ENCODE measurements at places on chromosomes 7 and 10.

GRCh38 chr7:1027242-1028043 lies 16.9 kb upstream of the GPR146 start:
- no peak for ATAC-seq

- ATAC-seq = peak; percentile 50
These were observed 40.1 kb downstream of the KCNH2 start for GRCh38 chr7:150937848-150938561.

- no peak for ATAC-seq
These were observed 25.3 kb downstream of the MAP3K8 start for GRCh38 chr10:30459283-30459682.

GRCh38 chr7:23594879-23595604 lies 2.1 kb upstream of the CCDC126 start:
- peak; percentile 84 for ATAC-seq

DNA sequence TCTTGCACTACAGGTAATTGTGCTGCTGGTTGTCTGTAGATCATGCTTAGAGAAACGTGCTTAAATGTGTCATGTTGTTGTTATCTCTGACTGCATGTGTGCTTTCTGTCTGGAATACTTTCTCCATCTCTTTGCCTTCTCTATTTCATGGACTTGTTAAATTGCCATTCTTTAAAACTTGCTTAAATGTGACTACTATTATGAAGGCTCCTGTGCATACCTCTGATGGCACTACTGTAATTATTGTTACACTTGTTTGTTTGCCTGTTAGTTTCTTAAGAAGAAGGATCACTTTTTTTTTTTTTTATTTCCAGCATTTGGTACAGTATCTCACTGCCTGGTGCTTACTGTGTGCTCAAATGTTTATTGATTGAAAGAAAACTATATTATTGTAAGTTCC lies 41.6 kb downstream of the KMT2E start:
- no peak for ATAC-seq

- no peak for ATAC-seq
These were observed 30.7 kb downstream of the MBL2 start for GRCh38 chr10:52741851-52742250.

DNA sequence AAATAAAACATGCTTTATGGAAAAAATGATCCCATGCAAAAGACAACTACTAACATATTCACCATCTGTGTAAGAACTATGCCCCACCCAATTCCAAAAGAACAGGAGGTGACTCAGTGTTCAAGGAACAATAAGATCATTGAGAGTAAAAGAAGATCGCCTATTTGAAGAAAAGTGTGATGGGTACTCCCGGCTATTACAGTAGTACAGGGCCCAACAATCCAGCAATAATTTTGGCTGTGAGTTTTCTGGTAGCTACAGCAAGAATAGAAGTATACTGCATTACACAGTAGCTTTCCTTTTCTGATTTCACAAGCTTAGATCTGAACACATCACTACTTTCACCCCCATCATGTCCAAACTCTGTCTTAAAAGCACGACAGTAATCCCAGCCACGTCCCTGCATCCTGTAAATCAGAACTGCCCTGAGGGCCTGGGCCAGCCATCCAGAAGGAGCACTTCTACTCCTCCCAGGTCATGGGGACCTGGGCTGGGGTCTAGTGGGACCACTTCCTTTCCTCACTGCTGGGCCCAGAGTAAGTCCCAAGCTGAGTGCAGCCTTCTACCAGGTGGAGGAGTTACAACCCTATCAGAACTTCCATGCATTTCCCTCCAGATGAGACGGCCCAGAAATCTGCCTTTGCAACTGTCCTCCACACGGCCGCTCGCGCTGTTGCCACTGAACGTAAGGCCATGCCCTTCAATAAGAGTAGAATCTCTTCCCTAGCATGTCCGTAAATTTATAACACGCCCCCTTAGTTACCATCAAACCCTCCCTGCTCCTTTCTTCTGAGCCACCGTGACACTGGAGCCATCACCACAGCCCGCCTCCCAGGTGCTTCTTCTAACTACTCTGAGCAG lies 7.9 kb downstream of the ESYT2 start:
- peak; percentile 12 for ATAC-seq

DNA sequence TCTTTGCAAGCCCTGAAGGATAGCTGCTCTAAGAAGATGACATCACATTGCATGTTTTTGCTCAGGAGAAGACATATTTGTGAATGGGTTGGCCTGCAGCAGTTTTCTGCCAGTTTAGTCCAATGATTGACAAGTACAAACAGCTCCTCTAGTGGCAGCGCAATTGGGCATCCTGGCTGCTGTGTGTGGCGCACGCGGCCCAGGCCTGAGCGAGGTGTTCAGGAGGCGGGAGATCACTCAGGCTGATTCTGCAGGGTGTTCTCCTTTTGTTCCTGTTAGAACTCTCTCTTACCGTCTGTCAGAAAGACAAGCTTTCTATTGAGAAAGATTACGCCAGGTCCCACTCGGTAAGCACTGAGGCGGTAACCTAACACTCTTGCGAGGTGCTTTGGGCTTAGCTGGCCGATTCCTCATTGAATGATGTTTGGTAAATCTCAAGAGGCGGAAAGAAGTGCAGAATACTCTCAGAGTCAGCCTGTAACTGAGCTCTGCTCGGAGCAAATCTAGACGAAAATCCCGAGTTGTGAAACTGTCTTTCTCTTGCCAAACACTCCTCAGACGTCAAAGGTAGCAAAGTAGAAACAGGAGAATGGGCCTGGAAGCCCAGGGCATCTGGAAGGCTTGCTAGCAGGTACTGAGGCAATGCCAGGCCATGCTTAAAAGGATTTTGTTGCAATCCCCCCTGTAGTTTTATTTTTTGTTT lies 219.2 kb upstream of the BMPER start:
- no peak for ATAC-seq

DNA sequence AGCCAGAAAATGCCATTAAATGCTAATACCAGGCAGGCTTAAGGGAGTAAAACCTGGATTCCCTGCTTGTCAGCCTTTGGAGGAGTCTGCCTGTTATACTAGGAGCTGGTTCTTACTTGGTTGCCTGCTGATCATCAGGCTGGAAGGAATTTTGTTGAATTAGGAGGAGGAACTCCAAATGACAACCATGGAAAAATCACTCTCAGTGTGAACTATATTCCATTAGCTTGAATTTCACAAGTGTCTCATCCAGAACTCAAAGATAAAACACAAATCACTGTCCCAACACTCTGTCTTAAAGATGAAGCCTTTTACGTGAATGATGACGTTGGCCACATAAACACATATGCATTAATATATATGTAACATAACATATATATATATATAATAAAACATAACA lies 238.9 kb upstream of the PLXDC2 start:
- no peak for ATAC-seq

GRCh38 chr10:12644380-12645144 lies 295.2 kb downstream of the CAMK1D start:
- ATAC-seq = no peak
